ENCODE measurements at places on chromosomes 3 and 15.

DNA sequence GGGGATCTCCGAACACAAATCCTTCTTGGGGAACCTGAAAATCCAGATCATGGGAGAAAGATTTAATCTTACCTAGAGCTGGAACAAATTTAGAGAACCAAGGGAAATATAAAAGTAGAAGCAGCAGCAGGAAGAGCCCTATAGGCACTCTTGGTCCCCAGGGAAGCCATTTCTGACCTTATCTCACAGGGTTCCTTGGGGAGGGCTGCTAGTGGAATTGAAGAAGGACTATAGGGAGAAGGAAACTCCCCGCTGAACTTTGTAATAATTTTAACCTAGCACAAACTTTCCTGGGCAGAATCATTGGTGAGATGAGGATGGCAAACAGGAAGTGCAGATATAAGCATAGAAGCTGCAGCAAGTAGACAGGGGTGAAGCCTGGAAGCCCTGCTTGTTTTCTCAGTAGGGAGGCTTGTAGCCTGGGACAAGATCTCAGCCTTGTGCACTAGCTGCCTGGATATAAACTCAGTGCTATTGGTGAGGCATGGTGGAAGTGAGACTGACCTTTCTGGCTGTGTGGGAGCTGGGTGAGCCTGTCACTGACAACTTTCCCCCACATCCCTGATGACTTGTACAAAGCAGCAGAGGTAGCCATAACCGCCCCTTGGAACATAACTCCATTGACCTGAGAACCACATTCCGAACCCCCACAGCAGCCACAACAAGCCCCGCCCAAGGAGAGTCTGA lies 343.0 kb upstream of the TGFBR2 start:
- DNase-seq = no peak

DNA sequence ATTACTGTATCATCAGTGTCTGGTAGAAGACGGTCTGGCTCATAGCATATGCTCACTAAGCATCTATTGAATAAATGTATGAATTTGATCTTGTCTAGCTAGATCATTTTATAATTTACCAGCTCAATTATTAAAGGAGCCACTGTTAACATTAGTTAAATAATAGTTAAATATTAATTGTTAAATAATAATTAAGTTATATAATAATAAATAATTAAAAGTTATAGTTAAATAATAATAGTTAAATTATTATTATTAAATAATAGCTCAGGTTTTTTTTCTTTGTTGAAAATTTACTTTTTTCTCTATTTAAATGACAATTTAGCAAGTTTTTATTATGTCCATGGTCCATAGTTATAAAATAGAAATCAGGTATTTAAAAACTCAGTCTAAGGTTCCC lies 274.4 kb downstream of the OXSM start:
- no peak for DNase-seq

GRCh38 chr3:30711151-30711550 lies 104.8 kb downstream of the TGFBR2 start:
- DNase-seq = no peak

DNA sequence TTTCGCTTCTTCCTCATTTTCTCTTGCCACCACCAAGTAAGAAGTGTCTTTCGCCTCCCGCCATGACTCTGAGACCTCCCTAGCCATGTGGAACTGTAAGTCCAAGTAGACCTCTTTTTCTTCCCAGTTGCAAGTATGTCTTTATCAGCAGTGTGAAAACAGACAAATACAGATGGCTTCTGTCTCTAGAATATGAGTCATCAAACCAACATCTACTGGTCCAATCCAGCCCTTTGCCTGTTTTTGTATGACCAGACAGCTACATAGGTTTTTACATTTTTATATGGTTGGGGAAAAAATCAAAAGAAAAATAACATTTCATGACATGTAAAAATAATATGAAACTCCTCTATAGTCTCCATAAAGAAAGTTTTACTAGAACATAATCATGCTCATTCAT lies 118.7 kb upstream of the PTPRG start:
- no peak for DNase-seq

DNA sequence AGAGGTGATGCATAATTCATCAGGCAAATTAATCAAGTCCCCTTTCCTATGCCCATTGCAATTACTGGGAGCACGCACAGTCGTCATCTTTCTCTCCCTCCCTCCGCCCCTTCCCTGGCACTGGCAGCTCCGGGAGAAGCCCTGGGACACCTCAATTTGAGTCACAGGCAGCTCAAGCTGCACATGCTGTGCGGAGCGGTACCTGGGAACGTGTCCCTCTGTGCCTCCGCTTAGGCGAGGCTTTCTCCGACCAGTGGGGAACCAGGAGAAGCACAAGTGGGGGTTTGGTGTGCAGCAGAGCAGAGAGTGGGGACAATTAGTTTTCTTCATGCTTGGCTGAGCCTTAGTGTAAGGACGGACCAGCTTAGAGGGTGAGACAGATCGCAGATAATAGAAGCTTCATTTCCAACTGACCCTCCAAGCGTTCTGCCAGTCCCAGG lies 88.3 kb downstream of the SOX14 start:
- DNase-seq = no peak

- DNase-seq = no peak
Measured at GRCh38 chr3:99474776-99475175, 163.6 kb upstream of the COL8A1 start.

GRCh38 chr3:48561045-48561736 lies 2.4 kb downstream of the UCN2 start:
- no peak for DNase-seq

DNA sequence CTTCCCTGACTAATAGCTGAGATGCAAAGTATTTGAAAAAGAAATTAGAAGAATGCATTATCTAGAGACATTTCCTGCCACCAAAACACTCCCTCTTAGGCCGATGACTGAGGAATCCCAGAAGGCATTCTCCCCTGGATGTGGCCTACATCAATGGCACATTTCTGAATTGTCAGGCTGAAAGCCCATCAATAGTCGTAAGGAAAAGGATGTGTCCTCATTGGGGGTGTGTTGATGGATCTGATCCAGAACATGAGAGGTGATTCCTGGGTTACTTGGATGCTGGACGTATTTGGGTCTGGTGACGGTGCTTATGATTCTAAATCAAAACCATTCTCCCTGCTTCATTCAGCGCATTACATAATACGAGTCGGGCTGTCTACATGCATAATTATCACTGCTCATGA lies 216.9 kb upstream of the CDIN1 start:
- DNase-seq = no peak

GRCh38 chr3:190019844-190020243 lies 100.9 kb downstream of the P3H2 start:
- no peak for DNase-seq

DNA sequence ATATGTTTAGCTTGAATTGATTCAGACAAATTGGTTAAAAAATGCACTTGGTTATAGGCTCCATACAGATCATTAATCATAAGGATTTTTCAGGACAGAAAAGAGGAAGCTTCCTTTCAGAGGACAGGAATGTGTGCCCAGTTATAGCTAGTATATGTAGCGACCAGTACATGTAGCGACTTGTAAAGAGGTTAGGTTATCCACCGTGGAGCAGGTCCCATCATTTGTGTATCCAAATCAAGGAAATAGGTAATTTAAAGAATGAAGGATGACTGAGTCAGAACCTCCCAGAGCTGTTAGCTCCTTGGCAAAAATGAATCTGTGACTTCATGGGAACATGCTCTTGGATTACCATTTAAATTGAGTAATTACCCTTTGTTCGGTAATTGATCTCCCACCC lies 15.8 kb upstream of the P2RY12 start:
- DNase-seq = no peak

DNA sequence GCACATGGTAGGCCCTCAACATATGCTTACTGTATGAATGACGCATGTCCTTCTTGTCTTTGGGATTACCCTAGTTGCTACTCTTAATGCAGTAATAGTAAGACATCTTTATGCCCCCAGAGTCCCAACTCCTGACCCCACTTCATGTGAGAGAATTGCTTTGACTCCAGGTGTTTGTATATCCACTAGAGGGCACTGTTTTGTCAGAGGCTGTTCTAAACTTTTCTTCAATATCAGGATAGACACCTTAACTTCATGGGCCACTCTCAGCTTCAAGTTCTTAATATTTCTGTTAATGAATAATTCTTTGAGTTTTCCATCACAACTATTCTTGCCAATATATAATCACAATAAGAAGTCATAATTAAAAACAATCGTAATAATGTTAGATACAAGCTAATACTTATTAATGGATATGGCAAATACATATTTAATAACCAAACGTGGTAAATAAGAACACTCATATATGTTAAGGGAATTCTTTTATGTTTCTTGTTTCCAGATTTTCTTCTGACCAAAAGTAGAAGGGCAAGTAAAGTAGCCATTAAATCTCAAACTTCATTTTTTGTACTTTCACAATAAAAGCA lies 337.2 kb upstream of the DNAJC19 start:
- no peak for DNase-seq

- no peak for DNase-seq
Measured at GRCh38 chr15:99702895-99703602, 30.2 kb downstream of the LYSMD4 start.

DNA sequence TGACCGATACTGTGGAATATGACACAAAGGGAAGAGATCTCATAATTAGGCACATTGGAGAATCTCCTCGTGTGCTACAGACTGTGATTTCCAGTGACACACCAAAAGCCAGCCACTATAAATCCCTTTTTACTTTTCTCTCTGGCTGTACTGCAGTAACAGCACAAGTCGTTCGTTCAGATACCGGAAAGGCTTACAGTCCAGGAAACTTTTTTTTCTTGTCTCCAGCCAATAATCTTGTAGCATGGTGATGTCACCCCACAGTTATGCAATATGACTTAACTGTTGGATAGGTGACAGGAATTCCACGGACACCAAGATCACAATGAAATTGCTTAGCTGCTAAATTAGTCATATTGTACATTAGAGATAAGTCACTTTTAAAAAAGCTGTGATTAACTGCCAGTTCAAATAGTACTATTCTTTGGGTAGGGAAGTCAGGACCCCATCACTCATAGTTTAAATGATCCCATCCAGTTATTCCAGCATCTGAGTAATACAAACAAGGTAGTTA lies 36.3 kb upstream of the TSC22D2 start:
- no peak for DNase-seq

- DNase-seq = no peak
Measured at GRCh38 chr3:31114929-31115283, 220.4 kb upstream of the GADL1 start.

- no peak for DNase-seq
Measured at GRCh38 chr15:60795471-60795870, 316.5 kb upstream of the ICE2 start.

GRCh38 chr15:96306321-96306720 lies 24.2 kb upstream of the NR2F2 start:
- no peak for DNase-seq

GRCh38 chr15:78392430-78392829 lies 45.6 kb upstream of the IREB2 start:
- DNase-seq = no peak

GRCh38 chr3:186783731-186784515 lies 546 bp downstream of the EIF4A2 start:
- no peak for DNase-seq

DNA sequence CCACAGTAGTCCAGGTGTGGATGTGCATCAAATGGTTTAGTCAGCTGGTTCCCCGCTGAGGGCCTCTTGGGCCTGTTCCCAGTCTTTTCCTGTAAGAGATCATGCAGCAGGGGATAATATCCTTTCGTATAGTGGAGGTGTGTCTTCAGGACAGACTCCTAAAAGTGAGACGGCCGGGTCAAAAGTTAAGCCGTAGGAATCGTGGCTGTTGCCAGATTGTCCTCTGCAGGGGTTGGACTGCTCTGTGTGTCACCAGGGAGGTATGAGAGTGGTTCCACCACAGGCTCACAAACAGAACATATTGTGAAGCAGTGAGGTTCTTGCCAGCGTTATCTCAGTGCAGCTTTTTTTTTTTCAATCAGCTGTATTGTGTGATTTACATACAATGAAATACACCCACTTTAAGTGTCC lies 95.0 kb downstream of the VGLL4 start:
- DNase-seq = no peak
